ENCODE measurements at places on chromosomes 2 and 18.

GRCh38 chr2:54722641-54723040 is 821 bp upstream of the EML6 start:
- no peak for DNase-seq

DNA sequence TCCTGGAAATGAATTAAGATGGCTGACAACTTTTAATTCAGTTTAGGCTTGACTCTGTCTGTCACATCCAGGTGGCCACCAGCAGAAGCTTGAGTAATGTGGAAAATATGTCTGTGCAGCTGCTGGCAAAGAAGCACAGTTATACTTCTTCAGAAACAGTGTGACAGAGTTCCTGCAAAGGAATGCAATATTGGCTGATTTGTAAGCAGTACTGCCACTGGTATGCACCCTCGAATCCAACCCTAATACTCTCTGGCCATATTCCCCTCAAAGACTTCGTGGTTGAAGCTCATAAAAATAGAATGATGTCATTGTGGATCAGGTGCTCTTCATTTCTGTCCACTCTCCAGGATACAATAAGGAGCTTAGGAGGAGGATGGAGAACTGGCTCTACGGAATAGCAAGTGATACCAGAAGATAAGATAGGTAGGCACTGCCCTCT is 86.2 kb downstream of the METTL8 start:
- peak; percentile 64 for DNase-seq

GRCh38 chr2:3659447-3660432 is 1.7 kb downstream of the ALLC start:
- DNase-seq: peak; percentile 66

DNA sequence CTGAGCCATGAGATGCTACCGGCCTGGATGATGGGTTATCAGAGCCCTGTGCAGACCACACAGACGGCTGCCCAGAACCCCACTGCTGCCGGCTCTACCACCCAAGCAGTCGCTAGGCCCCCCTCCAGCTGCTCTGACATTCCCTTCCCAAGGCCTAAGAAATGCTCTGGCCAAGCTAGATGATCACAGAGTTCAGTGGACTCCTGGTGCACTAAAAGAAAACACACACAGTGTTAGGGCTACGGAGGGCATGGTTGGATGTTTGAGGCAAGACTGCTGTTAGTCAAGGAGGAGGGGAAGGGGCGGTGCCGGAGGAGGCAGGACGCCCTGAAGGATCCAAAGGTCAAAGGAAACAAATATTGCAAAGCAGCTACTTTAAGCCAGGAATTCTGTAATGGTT is 174.5 kb downstream of the MYCN start:
- no peak for DNase-seq

GRCh38 chr2:237200462-237200861 is 114.8 kb downstream of the COPS8 start:
- no peak for DNase-seq

GRCh38 chr2:205957452-205958154 is 128.4 kb downstream of the INO80D start:
- no peak for DNase-seq

GRCh38 chr18:41128545-41128944 is 826.5 kb upstream of the PIK3C3 start:
- DNase-seq: no peak
